Adrenal gland (tissue), 19 donors: ENCODE measurements at places on chromosomes 3 and 15. TPM values are rescaled to one million over a fixed set of nuclear protein-coding genes. Genes with fewer than 3 reads are reported as not detected.

Gene ADGRG7
- polyA plus RNA-seq = not detected

Gene RNU6-1
- polyA plus RNA-seq = not detected

Gene GRIP2
- polyA plus RNA-seq = 0.49 TPM

Gene GOLGA8M
- 0.51 TPM for polyA plus RNA-seq

Gene GOLIM4
- 6.5 TPM for polyA plus RNA-seq

Gene CYP19A1
- polyA plus RNA-seq = 1.4 TPM

Gene GRK7
- not detected for polyA plus RNA-seq

Gene GOLGA6A
- not detected for polyA plus RNA-seq

Gene POC1A
- 6.4 TPM for polyA plus RNA-seq

Gene RETNLB
- polyA plus RNA-seq = not detected

Gene NR1I2
- polyA plus RNA-seq = 0.27 TPM

Gene CHRD
- 1.9 TPM for polyA plus RNA-seq

Gene SERPINI2
- polyA plus RNA-seq = not detected

Gene HHATL
- polyA plus RNA-seq = 3.0 TPM

Gene TMEM266
- polyA plus RNA-seq = 2.5 TPM

Gene RLBP1
- polyA plus RNA-seq = not detected

Gene ISL2
- polyA plus RNA-seq = 0.03 TPM

Gene CORO2B
- polyA plus RNA-seq = 4.9 TPM

Gene PRSS50
- polyA plus RNA-seq = 1.9 TPM

Gene GOLGA8G
- polyA plus RNA-seq = under 0.01 TPM

Gene INTS14
- polyA plus RNA-seq = 37.4 TPM

Gene RFC4
- 9.0 TPM for polyA plus RNA-seq

Gene C2CD4B
- polyA plus RNA-seq = 3.6 TPM

Gene TMCO5A
- polyA plus RNA-seq = not detected
